ENCODE measurements at places on chromosomes 6 and 20.

GRCh38 chr6:117456998-117457397, 25.5 kb upstream of the DCBLD1 start:
- no peak for DNase-seq

DNA sequence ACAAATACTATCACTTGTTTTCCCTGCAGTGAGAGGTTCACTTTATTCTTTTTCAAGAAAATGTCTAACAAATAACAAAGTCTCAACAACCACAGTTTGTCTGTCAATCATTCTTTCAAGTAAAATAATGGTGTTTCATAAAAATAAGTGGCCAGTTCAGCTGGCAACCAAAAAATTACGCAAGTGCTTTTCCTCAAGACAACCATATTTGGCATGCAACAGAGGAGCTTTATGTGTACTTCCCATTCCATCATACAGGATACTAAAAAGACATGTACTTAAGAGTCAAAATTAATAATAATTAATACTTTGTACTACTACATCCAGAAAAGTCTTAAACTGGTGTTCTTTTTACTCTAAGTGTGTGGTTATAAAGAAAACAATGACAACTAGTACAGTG, 34.6 kb downstream of the ATG5 start:
- no peak for DNase-seq

DNA sequence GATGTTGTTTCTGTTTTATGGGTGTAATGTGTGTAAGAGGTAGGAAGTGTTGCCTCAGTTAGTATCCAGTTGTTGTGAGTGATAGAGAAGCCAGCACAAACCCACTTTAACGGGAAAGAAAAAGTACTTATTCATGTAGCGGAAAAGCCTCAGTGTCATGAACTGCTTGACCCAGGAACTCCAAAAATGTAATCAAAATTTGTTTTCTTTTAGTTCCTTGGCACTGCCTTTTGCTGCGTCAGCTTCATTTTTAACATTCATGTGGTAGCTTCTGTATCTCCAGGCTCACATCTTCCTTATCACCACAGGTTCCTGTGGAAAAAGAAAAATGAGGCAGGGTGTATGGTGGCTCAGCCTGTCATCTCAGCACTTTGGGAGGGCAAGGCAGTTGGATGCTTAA, 46.4 kb upstream of the CCDC28A start:
- no peak for DNase-seq

GRCh38 chr20:8305449-8305978, 173.4 kb downstream of the PLCB1 start:
- peak; percentile 72 for DNase-seq

DNA sequence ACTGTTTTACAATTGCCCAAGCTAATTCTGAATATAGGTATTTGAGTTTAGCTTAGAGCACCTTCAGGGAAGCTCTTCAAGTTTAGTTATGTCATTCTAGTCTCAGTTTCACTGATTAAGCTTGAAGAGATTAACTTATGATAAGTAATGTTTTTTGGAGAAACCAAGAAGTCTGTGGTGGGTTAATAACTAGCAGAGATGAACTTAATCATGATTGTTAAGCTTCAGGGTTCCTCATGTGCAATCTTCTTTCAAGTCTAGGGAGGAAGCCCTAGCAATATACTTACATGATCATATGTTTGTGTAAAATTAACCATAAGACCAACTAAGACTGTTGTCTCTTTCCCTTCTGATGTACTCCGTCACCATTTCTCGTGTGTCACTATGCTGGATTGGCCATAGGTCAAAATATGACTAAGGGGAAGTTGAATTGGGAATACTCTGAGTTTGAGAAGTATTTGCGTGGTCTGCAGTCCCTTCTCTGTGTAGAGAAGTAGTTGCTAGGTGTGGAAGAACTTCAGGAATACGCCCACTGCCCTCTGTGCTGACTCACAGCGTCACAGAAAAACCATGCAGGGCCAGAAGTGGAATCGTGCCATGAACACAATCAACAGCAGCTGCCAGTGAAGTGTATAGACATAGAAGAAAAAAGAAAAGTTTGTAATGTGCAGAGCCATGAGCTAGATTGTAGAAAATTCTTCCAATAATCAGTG, 88.3 kb downstream of the SH3BGRL2 start:
- DNase-seq = no peak

DNA sequence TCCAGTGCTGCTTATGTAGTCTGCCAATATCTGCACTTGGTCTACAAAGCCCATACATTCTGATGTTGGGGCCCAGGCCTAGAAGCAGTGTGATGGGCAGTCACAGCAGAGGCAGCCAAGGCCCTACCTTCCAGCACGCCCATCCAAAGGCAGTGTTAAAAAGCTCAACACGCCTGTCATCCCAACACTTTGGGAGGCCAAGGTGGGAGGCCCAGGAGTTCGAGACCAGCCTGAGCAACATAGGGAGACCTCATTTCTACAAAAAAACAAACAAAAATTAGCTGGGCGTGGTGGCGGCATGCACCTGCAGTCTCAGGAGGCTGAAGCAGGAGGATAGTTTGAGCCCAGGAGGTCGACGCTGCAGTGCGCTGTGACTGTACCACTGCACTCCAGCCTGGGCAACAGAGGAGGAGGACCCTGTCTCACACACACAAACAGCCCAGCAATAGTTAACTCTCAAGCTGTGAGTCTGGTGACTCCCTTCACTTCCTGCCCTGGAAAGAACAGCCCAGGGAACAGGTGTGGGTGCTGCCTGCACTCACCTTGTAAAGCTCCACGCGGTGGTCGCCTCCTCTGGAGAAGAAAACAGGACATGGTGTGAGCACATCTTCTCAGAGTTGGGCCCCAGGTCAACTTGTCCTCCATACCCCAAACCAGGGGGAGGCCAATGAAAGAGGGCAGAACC, 68.8 kb downstream of the PYGB start:
- DNase-seq = no peak

DNA sequence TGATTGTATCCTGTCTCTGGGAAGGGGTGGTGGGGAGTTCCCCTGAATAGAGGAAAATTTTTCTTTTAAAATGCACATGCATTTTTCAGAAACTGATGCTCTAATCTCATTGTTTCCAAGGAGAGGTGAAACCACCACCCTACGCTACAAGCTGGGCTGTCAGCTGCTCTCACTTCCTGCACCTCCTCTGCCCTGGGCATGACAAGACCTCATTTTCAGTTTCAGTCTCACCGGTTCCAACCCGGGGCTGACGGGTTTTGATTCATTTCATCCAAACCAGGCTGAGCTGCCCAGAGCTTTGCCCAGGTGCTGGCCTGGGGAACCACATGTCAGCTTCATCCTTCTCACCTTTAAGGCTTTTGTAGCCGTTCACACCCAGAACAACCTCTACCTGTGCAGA, 99.7 kb downstream of the EYA2 start:
- DNase-seq = no peak

DNA sequence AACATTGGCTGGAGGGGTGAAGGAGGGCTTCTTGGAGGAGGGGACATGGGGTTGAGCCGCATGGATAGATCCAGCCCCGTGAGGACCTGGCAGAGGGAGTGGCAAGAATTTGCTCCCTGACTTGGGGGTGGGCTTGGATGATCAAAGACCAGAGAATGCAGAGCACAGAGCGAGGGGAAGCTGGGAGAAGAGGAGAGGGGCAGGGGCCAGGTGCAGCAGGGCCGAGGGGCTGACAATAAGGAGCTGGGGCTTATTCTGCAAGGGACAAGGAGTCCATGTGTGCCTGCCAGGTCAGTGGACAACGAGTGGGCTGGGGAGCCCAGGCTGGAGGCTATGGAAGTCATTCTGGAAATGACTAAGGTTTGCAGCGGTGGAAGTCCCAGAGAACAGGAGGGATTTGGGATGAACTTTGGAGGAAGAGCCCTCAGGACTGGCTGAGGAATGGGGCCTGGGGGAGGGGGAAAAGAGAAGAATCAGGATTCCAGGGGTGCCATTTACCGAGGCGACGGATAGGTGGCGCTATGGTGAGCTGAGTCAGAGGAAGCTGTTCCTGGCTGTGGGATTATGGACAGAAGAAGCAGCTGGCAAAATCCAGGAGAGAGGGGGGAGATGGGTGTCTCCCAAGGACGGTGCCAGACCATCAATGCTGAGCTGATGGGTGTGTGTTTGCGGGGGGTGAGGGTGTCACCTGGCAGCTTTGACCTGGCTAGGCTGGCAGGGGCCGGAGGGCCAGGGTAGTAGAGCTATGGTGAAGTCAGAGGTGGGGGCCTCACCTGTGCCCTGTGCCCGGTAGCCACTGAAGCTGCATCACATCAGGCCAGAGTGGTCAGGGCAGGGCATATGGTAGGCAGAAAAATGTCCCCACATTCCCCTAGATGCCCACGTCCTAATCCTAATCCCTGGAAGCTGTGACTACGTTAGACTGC, 7.8 kb downstream of the KCNG1 start:
- peak; percentile 45 for DNase-seq

DNA sequence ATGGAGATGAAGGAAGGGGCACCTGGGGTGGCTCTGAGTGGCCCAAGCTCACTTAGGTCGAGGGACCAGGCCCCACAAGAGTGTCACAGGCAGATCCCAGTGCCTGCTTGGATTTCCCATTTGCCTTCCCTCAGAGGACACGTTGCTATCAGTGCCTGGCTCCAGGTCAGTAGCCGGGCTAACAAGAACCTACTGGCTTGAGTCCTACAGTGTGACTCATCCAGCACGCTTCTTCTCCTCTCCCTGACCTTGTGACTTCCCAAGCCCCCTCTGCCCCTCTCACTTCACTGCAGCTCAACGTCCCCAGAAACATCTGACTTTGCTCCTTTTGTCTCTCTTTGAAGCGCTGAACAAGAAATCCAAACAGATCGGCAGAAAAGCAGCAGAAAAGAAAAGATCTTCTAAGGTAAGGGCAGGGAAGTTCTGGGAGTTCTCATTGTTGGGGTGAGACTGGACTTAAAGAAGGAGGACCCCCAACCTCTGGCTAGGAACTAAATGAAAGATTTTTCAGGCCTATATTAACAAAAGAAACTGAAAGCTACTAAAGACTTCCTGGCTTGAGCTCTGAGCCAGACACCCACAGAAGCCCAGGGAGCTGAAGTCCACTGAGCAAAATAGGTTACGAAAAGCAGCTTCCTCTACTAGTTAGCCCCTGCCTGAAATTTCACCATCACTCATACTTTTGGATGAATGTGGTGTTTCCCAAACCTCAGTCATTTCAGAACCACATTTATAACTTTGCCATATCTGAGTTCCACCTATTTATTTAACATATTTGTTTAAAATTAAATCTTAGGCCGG, 21.5 kb downstream of the ASIP start:
- no peak for DNase-seq

DNA sequence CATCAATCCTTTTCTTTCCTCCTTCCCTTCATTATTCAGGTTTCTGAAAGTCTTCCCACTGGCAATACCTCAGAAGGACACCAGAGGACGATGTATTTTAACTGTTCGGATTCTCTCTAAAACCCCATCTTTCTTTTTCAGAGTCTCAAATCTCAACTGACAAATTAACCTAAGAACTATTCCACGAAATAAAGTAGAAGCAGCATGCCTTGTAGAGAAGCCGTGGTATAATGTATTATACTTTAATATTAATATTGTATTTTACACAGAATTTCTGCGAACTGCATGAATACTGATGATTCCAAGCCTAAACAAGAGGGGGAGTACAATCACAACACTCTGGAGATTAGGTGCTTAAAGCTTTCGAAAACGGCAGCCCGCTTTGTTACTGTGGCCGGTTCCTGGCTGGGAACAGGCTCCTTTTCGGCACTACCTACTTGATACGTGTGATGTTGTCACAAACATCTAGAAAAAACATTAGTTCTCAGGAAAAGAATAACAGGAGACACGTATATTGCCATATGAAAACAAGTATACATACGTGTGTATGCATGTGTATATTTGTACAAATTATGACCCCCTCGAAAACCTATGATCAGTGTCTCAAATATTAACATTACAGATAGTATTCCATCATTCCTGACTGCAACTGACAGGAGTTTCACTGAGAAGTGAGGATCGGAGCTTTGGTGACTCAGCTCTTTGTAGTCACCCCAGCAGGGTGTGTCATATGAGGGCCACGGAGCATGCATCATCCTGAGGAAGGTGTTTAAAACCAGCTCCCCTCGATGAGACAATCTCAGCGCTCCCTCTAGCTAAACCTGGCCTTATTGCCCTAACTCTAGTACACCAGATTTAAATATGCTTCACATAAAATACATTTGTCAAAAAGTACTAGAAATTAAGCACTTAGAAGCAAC, 319.7 kb upstream of the TCF21 start:
- peak; percentile 80 for DNase-seq

- DNase-seq = no peak
These were observed 933 bp downstream of the SSR1 start for GRCh38 chr6:7311917-7312615.

DNA sequence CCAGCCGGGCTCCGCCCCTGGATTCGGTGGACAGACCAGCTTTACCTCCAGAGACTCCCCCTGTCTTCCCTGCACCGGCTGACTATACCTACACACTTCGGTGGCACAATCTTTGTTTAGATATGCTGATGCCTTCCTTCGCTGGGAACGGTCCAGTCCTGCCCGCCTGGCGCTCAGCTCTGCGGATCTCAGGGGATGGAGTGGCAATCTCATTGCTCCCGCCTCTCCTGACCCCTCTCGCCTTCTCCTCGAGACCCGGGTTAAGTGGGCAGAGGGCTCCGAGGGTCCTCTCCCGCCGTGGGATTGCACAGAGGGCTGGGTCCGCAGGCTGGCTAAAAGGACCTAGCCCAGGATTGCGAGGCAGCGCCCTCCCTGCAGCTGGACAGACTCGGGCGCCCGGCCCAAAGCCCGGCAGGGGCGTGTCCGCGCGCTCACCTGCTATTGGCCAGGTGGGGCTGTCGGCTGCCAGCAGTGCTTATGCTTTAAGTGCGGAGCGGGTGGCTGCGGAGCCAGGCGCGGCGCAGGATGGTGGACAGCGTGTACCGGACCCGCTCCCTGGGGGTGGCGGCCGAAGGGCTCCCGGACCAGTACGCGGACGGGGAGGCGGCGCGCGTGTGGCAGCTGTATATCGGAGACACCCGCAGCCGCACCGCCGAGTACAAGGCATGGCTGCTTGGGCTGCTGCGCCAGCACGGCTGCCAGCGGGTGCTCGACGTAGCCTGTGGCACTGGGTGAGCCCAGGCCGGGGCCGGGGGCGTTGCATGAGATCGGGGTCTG, at the start of gene GNMT:
Gene GNMT (plus strand): TSS at position 512 of the 777 bp plus-strand sequence. CDS start 14 bp downstream, at position 526.
- no peak for DNase-seq

DNA sequence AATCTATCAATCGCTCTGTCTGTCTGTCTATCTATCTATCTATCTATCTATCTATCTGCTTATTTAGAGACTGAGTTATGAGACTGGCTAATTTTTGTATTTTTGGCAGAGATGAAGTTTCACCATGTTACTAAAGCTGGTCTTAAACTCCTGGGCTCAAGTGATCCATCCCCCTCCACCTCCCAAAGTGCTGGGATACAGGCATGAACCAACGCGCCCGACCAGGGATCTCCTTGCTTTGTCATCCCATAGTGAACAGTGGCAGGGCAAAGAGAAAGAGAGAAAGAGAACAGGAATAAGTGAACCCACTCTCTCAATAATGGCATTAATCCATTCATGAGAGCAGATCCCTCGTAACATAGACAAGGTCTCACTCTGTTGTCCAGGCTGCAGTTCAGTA, 66.4 kb upstream of the DSP start:
- no peak for DNase-seq

DNA sequence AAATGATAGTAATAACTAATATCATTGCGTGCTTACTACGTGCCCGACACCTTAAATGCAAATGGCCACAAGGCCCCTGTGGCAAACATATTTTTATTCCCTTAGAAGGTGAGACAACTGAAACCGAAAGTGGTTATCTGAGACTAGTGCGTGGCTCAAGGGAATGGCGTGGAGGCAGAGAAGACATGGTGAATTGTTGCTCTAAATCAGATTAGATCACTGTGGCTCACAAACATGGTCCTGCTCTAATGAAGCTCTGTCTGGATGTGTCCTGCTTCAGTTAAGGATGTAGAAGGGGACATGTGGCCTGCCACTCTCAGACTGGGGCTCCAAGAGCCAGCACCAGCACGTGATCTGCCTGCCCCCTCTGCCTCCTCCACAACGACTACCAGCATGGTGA, 124.2 kb upstream of the GMDS start:
- DNase-seq = no peak
